HFFc6 (cell line): ENCODE measurements at places on chromosomes 3 and 15.
A peak's percentile ranks its signal among the peaks of the same experiment; 100 is the strongest.

DNA sequence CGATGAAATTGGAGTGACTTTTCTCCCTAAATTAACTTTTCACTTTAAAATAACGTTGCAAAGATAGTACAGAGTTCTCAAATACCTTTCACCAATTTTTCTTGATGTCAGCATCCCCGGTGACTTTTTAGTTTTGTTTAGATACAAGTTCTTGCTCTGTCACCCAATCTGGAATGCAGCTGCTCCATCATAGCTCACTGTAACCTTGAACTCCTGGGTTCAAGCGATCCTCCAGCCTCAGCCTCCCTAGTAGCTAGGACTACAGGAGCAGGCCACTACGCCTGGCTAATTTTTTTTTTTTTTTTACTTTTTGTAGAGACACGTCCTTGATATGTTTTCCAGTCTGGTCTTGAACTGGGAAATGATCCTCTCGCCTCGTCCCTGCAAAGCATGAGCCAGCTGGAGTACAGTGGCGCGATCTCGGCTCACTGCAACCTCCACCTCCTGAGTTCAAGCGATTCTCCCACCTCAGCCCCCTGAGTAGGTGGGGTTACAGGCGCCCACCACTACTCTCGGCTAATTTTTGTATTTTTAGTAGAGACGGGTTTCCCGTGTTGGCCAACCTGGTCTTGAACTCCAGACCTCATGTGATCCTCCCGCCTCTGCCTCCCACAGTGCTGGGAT lies 747 bp downstream of the NSUN3 start:
- DNase-seq: no peak

DNA sequence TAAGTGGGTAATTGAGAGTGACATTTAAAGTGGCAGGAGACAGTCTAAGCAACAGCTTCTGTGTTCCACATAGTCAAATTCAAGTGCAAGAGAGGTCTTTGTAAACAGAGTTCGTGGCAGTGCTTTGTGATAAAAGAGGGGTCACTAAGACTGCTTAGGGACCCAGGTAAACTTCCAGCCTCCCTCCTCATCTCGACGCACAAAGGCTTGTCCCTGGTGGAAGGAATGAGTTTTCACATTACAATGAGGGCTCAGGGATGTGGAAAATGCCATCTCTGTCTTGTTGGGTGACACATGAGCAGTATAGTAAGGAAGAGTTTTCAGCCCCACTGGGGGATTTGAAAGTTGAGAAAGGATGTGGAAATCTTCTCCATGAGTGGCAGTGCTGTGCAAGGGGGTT lies 7.3 kb downstream of the GMNC start:
- no peak for DNase-seq

DNA sequence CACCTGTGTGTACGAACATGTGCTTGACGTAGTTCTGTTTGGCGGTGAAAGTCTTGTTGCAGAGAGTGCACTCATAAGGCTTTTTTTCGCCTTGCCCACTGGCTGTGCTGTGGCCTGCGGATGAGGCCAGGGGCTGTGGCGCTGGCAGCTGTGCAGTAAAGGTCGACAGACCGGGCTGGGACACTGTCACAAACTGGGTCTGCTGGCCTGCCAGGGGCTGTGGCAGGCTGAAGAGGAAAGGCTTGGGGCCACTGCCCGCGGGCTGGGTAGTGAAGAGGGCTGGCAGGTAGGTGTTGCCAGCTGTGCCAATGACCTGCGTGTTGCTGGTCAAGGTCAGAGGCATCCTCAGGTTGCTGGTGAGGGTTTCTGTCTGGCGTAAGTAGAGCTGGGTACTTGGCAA lies 56.4 kb downstream of the TIGIT start:
- DNase-seq: no peak

DNA sequence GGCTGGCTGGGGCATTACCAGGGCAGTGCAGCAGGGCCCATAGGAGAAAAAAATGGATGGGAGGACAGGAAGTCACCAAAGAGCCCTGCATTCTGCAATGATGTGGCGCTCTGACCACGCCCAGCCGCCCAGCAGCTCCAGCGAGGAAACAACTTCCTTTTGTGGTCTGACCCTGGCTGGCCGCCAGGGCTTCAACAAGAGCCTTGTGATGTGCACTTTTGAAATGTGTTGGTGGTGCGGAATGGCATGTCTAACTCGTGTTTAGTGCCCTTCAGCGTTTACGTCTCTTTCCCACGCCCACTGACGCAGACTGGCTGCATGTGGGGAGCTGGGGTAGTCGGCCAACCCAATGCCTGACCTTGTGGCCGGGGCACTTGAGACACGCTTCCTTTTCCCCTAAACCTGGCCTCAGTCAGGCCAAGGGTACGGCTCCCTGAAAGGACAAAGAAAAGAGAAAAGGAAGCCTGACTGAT lies 81.9 kb upstream of the CTNNB1 start:
- DNase-seq: peak; percentile 92

GRCh38 chr3:174755833-174756829 lies 103.0 kb upstream of the NAALADL2 start:
- no peak for DNase-seq

- DNase-seq: peak; percentile 40
Measured at GRCh38 chr3:107524841-107525643, 2.3 kb downstream of the BBX start.

DNA sequence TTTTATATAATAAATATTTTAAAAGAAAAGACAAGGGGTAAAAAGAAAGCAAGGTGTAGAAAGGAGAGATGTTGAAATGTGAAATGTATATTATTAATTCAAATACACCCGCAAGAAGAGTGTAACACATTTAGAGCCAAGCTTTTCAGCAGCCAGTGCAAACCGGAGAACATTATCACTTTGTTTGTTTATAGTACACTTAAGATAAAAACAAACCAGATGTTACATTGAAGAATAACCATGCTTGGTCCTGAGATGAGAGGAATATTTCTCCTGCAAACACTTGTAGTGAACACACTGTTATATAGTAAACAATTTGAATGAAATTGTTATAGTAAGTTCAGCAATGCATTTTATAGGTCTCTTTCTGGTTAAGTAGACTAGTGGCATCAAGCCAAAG lies 1441.5 kb downstream of the OTOL1 start:
- DNase-seq: no peak

GRCh38 chr15:55992769-55993110 lies 672 bp downstream of the NEDD4 start:
- DNase-seq: peak; percentile 41

DNA sequence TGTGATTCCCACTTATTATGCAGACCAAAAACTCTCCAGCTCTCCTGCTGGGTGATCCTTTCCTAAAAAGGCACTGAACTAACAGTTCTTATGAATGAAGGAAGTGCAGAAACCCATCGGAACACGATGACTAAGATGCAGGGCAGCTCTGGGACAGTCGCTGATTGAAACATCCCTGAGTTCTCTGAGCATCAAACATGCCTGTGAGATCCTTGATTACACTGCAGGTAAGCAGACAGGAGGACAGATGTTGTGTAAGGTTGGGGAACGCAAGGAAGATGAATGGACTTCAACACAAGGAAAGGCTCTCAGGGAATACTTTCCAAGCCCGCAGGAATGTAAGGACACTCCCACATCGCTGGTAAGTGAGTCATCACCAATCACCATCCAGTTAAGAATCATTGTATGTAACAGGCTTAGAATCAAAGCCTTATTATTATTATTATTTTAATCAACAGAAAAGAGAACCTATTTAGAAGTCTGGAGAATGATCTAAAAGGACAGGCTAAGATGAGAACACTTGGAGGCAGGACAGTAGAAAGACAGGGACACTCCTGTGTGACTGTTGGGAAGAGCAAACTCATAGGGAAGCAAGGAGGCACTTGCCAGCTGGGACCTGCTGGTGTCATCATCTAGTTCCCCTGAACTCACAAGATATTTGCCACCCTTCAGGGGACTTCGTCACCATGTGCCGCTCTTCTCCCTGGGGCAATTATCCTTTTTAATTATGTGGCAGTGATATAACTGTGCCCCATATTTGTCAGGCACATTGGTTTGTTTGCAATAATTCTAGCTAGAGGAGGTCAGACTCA lies 26.0 kb downstream of the TMEM158 start:
- peak; percentile 76 for DNase-seq

DNA sequence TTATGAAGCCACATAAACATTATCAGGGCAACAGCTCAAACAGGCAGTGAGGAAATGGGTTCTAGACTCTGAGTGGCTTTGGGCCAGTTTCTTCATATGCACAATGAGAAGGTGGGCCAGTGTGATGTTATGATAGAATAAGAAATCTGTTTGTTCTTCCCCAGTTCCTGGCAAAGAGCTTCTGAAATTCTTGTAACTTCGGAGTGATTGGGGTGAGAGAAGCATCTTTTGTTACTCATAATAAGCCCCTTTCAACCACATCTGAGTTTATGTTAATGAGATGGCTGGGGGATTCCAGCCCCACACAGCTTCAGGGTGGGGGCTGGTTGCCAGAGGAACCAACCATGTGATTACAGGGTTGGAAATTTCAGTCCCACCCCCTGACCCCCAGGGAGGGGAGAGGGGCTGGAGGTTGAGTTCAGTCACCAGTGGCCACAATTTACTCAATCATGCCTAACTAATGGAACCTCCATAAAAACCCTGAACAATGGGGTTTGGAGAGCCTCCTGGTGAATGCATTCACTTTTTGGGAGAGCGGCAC lies 57.0 kb upstream of the FRMD4B start:
- DNase-seq: no peak

GRCh38 chr15:63107895-63108546 lies 13.6 kb upstream of the LACTB start:
- DNase-seq: peak; percentile 100

DNA sequence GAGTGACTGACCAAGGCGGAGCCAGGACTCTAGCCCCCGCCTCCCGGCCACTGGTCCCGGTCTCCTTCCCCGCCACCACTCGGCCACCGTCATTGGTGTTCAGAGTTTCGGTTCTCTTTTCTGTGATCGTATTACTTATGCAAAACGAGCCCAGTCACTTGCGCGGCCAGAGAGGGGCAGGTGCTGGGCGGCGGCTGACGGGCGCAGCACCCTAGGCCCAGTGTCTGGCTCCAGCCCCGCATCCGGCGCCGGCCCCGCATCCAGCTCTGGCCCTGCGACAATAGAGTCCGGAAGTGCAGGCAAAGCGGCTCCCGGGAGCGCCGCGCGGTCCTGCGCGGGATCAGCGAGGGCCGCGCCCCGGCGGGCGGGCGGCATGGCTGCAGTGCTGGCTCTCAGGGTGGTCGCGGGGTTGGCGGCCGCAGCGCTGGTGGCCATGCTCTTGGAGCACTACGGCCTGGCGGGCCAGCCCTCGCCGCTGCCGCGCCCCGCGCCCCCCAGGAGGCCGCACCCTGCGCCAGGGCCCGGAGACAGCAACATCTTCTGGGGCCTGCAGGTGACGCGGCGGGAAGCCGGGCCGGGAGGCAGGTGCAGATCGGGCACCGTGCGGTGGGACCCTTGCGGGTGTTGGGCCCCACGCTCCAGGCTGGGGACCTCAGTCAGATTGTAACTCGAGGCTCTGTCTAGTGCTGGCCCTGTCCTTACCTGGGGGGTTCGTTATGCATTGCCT lies at the start of gene TMEM62:
Gene TMEM62 (plus strand): TSS at position 157 of the 727 bp plus-strand sequence. CDS start 217 bp downstream, at position 374.
- peak; percentile 39 for DNase-seq

DNA sequence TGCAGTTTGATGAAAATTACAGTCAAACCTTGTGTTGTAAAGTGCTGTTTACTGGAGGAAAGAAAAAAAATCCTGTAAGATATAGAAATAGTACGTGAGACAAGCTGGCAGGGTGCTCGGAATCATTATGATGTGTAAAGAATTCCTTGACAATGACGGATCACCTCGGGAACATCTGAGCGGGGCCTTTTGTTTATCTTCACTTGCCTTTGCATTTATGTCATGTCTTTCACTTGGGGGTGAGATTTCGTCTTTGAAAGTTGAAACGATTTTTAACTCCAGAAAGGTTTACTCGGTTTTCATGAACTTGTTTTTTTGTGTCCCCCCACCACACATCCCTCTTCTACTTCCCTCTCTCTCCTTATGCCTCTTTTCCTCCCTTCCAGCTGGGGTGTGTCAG lies 128.3 kb upstream of the VEPH1 start:
- no peak for DNase-seq

DNA sequence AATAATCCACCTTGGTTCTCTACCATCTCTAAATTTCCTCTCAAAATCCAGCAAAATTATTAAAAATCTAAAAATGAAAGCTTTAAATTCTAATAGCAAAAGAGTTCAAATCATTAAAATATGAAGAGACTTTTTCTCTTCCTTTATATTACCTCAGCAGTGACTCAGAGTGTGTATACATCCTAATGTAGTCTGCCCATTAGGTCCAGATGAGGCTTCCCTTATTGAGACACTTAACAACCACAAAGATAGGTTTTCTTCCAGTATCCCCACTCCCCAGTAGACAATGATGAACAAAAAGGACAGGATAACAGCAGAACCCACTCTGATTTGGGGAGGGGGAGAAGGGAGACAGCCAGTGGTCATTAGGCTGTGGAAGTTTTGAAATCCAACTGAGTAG lies 61.5 kb upstream of the DCBLD2 start:
- DNase-seq: no peak

GRCh38 chr15:27176785-27177406 lies 205.9 kb downstream of the GABRG3 start:
- DNase-seq: no peak

DNA sequence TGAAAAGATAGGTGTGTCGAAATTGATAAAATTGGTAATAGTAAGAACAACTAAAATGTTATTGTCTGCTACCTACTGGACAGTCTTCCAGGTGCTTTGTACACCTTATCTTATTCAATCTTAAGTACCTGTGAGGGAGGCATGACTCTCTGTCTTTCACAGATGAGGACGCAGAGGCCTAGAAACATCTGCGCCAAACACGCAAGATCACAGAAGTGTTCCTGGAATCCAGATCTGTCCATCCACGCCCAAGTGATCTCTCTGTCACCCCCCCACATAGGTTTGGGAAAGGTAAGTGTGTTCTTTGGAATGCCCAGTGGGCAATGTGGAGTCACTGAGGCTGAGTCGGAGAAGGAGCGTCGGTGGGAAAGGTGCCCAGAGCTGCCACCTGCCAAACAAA lies 34.4 kb upstream of the PTPRG start:
- DNase-seq: no peak

- DNase-seq: no peak
Measured at GRCh38 chr15:88803241-88803919, at the start of gene ACAN. TSS of gene ACAN (plus strand) at chr15:88803436. CDS start at chr15:88836207, 32,771 bp downstream.

DNA sequence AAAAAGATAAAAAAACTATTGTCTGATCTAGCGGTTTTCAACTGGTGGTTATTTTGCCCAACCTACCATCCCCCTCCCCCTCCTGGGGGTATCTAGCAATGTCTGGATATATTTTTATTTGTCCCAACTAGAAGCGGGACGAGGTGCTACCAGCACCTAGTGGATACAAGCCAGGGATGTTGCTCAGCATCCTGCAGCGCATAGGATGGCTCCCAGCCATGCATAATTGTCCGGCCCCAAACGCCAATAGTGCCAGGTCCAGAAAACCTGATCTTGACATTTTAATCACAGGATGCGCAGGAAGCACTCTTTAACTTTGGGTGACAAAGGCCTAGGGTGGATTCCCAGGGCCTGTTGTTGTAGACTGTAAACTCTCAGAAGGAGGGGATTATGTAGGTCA lies 17.0 kb upstream of the ARL8B start:
- DNase-seq: no peak

DNA sequence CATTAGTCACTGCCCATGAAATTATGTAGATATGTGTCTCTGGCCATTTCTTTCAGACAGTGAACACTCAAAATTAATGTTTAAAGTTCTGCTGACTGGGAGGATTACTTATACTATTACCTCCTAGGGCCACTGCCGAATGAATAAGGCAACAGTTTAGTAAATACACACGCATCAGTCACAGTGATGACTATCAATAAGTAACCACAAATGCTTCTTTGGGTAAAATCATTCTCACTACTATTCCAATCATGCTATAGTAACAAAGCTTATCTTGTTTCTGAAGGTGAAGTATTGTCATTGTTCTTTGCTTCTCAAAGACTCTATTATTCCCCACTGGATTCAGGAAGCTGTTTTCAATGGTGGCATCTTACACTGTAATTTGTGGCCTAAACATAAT lies 478.8 kb downstream of the EPHA3 start:
- no peak for DNase-seq
